ENCODE measurements at places on chromosomes 3 and 15.

DNA sequence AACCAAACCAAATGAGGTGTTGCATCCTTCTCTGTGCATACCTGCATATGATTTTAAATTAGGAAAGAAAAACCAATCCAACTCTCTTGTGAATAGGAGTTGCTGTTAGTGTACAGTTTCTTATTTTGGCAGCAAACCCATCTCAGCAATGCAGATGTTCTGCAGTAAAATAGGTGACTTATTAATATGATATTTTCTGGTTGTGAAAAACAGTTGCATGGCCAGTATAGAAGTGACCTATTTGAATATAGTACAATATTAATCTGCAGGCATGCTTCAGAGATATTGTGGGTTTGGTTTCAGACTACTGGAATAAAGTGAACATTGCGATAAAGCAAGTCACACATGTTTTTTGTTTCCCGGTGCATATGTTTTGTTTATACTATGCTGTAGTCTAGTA is 42.2 kb downstream of the AKAP13 start:
- DNase-seq: no peak

DNA sequence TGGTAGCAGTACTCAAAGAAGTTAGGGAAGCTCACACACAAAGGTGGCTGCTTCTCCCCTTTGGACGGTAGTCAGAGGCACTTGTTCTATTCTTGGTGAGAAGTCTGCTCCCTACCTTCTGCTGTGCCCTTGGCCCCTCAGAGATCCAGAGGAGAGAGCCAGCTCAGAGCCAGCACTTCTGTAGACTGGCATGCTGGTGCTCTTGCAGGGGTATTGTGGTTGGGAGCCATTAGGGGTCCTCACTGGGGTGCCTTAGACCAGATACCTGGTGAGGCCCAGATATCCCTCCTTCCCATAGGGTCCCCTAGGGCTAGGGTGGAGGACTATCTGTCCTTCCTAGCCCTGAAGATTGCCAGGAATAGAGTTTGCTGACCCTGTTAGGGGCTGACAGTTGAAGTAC is 140.6 kb downstream of the EEFSEC start:
- no peak for DNase-seq

DNA sequence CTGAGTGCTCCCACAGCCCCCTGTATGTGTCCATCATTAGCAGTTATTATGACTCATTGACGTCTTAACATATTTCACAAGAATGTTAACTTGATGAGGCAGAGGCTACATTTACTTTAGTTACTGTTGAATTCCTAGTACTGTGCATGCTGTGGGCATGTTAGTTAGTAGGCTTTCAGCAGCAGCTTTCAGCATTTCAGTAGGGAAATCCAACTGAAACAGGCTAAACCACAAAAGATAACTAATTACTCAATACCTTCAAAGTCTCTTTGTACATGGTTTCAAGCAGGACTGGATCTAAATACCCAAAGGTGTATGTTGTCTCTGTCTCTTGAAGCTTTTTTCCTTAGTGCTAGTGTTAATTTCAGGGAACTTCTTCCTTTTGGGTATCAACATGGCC is 229.9 kb upstream of the SUCLG2 start:
- no peak for DNase-seq

DNA sequence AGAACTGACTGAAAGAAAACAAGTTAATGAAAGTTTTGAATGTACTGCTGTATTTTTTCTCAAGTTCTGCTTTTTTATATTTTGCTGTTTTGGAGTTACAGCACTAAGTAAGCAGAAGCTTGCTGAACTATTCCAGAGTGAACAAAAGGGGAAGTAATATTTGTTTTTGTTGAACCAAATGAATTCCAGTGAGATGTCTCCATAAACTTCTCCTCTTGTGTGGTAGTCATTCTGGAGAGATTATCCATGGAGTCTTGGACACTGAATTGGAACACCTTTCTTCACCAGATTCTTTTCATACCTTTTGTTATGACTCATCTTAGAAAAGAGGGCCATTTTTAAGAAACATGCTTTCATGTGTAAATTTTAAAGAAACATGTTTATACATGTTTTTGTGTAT is 8.8 kb downstream of the ANKUB1 start:
- no peak for DNase-seq

DNA sequence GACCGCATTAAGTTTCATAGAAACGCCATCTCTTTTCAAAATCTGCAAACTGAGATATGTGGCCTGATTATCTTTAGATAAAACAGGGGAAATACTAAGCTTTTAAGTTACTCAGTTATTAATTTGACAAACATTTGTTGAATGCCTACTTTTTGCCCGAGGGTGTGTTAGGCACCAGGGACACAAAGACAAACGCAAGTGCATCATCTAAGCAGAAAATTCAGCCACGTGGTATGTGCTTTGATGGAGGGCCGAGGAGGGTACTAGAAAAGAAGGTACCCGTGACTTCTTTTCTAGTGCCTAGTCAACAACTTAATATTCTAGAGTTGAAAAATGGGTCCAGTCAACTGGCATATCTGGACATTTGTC is 594.3 kb downstream of the MAGI1 start:
- no peak for DNase-seq

All from glutamatergic neuron (in vitro differentiated cells).